ENCODE measurements at places on chromosomes 3 and 15. TPM values are rescaled to one million over a fixed set of nuclear protein-coding genes. Genes with fewer than 3 reads are reported as not detected.

RPL39L gene
- polyA plus RNA-seq = 9.8 TPM

MYL3 gene
- not detected for polyA plus RNA-seq

GPR149 gene
- 10.7 TPM for polyA plus RNA-seq

LRRC58 gene
- polyA plus RNA-seq = 8.1 TPM

ARPC4 gene
- polyA plus RNA-seq = 179 TPM

SKIL gene
- polyA plus RNA-seq = 36.9 TPM

TRIP4 gene
- polyA plus RNA-seq = 25.7 TPM

NDUFAF3 gene
- 49.0 TPM for polyA plus RNA-seq

RPP14 gene
- 13.0 TPM for polyA plus RNA-seq

ADGRG7 gene
- not detected for polyA plus RNA-seq

TMEM212 gene
- polyA plus RNA-seq = not detected

AGTR1 gene
- polyA plus RNA-seq = 1.3 TPM

PTX3 gene
- 0.57 TPM for polyA plus RNA-seq

SKOR1 gene
- 0.81 TPM for polyA plus RNA-seq

SLC28A2 gene
- not detected for polyA plus RNA-seq

STRIT1 gene
- polyA plus RNA-seq = 1.1 TPM

CACNA2D2 gene
- 7.8 TPM for polyA plus RNA-seq

KLHL24 gene
- 86.1 TPM for polyA plus RNA-seq

CLDN1 gene
- 1.3 TPM for polyA plus RNA-seq

SCAPER gene
- 59.9 TPM for polyA plus RNA-seq

NRROS gene
- polyA plus RNA-seq = not detected

TRPM1 gene
- not detected for polyA plus RNA-seq

PLCH1 gene
- 12.1 TPM for polyA plus RNA-seq

SLC12A1 gene
- polyA plus RNA-seq = 0.67 TPM

SLC51B gene
- polyA plus RNA-seq = not detected

TRH gene
- 2.6 TPM for polyA plus RNA-seq

SLC7A14 gene
- polyA plus RNA-seq = 5.1 TPM

ARGFX gene
- not detected for polyA plus RNA-seq
